ENCODE measurements at places on chromosomes 2 and 18.
A peak's percentile ranks its signal among the peaks of the same experiment; 100 is the strongest.

GRCh38 chr2:237720957-237721356 is 77.6 kb upstream of the RBM44 start:
- no peak for DNase-seq

DNA sequence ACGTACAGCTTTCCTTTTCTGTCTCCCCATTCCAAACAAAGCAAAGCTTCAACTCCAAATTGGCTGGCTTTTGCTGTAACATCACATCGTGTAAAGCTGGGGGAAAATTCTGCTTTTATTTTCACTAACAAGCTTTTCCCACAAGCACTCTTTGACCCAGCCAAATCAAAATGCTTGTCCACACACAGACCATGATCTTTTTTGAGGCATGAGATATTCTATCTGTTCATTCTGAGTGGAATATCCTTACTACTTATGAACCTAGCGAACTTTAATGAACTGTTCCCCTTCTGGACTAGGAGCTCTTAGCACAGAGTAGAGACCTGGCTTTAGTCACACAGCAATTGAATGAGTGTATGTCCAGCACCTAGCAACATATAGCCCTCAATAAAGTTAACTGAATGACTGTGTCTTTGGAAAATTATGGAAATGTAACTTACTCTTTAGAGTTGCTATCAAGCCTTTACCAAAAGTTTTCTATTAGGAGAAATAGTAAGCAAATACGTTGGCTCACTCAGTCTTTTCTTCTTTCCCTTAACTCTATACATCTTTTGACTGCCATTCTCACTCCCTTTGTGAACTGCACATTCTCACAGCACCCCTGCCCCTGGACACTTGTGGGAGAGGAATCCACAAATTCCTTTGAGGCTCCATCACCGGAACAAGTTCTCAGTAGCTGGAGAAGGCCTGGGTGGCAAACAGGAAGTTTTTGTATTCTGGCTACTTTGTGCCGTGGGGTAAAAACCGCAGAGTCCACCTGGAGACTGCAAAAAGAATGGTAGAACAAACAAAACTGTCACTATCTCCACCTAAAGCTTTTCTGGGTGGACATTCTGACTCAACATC is 1.3 kb upstream of the UBE2E3 start:
- DNase-seq = no peak

GRCh38 chr2:120490091-120490798 is 144.3 kb downstream of the INHBB start:
- no peak for DNase-seq

- no peak for DNase-seq
Measured at GRCh38 chr2:187078297-187078696, 229.3 kb upstream of the ZSWIM2 start.

GRCh38 chr2:107001062-107001461 is 115.1 kb upstream of the ST6GAL2 start:
- DNase-seq = peak; percentile 41

DNA sequence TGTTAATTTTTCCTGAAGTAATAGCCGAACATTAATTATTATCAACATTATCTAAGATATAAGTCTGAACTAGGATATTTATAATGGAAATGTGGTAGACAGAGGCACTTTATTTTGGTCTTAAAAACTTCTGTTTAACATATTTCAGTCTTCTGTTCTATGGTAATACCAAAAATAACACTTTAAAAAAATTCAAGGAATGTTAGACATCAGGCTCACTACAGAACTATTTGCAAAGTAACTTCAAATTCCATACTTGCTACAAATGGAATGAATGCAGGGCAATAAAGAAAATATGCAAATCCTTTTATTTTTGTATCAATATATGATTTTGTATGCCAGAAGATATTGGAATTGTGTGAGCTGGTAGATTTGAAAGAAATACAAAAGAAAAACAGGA is 345.5 kb upstream of the DSEL start:
- DNase-seq = no peak

DNA sequence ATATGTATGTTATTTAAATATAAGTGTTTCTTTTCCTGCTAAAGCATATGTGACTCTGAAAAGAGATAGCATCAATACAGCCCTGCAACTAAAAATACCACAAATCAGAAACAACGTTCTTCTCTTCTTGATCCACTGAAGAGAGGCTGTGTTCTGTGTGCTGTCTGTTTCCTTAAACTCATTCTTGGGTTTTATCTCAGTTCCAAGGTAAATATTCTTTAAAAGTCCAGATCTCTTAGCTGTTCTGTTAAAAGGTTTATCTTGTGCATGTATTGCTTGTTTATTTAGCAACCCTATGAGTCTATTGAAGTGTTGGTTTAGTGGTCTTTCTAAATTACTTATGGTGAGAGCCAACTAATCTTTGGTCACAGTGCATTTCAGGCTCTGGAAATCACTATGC is 173.3 kb upstream of the NT5C1B start:
- no peak for DNase-seq

GRCh38 chr2:36756438-36756837 is 59.9 kb downstream of the VIT start:
- DNase-seq = no peak
